Tongue (tissue), 3 donors: ENCODE measurements at places on chromosomes 1 and 21.
A peak's percentile ranks its signal among the peaks of the same experiment; 100 is the strongest.

- peak; percentile 62 for DNase-seq
Measured at GRCh38 chr1:201877877-201878401, 10.8 kb upstream of the SHISA4 start.

GRCh38 chr1:30758121-30758688, 631 bp upstream of the LAPTM5 start:
- no peak for DNase-seq

GRCh38 chr1:223214261-223214807, 71.3 kb upstream of the TLR5 start:
- DNase-seq = peak; percentile 51

DNA sequence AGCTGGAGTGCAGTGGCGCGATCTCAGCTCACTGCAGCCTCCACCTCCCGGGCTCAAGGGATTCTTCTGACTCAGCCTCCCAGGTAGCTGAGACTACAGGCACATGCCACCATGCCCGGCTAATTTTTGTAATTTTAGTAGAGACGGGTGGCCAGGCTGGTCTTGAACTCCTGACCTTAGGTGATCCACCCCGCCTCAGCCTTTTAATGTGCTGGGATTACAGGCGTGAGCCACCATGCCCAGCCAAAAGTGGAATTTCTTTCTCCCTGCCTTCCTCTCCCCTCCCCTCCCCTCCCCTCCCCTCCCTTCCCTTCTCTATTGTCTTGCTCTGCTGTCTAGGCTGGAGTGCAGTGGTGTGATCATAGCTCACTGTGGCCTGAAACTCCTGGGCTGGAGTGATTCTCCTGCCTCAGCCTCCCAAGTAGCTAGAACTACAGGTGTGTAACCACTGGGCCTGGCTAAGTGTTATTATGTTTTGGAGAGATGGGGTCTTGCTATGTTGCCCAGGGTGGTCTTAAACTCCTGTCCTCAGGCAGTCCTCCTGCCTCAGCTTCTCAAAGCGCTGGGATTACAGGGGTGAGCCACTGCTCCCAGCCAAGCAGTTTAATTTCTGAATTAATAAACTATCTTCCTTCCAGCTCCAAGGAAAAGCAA, 10.0 kb upstream of the MACF1 start:
- no peak for DNase-seq

GRCh38 chr1:102546251-102546650, 549.5 kb upstream of the OLFM3 start:
- peak; percentile 69 for DNase-seq
